ENCODE measurements at places on chromosomes 16 and 17.

DNA sequence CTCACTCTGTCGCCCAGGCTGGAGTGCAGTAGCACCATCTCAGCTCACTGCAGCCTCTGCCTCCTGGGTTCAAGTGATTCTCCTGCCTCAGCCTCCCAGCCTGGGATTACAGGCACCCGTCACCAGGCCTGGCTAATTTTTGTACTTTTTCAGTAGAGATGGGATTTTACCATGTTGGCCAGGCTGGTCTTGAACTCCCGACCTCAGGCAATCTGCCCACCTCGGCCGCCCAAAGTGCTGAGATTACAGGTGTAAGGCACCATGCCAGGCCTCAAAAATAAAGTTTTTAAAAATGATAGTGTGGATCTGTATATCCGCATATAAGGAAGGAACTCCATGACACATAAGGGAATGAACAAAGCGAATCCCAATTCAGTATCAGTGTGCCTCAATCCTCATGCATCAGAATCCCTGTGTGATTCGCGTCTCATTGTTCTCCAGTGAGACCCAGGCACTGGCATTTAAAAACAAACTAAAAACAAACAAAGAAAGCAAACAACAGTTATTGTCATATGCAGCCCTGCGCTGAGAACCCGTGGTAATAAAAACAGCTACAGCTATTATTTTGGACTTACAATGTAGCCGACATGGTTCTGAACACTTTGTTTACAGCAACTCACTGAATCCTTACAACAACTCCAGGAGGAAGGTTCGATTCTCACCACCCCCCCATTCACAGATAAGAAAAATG, 54.1 kb upstream of the CREBBP start:
- no peak for DNase-seq

GRCh38 chr17:16381496-16381820, 567 bp downstream of the UBB start:
- no peak for DNase-seq

DNA sequence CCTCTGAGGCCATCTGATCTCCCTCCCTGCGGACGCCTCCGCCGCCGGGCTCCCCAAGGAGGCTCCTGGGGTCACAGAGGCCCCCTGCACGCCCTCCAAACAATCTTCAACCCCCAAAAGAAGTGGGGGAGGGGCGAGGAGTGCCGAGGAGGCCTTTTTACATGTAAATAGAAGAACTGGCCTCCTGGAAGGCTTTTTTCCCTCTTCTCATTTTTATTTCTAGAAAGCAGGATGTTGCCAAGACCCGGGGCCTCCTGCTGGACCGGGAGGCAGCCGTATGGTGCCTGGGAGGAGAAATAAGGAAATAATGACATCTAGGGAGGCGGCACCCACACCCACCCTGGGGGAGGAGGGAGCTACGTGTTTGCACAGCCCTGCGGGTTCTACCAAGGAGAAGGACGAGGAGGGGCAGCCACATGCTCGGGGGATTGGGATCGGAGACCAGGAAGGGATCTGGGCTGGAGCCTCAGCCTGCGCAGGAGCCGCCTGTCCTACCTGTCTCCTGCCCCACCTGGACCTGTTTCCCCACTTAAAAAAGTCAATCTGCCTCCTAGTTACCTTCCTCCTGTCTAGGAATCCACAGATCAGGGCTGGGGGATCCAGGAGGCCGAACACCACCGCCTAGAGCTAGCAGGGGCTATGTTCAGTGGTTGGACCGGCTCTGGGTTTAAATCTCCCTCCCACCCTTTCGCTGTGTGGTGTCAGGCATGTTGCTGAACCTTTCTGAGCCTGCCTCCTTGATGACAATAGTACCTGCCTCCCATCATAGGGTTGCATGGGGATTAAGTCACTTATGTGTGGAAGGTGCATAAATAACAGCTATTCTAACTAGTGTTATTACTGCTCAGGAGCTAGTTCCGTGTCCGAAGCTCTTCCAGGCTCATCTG, 175.7 kb upstream of the GSE1 start:
- no peak for DNase-seq

DNA sequence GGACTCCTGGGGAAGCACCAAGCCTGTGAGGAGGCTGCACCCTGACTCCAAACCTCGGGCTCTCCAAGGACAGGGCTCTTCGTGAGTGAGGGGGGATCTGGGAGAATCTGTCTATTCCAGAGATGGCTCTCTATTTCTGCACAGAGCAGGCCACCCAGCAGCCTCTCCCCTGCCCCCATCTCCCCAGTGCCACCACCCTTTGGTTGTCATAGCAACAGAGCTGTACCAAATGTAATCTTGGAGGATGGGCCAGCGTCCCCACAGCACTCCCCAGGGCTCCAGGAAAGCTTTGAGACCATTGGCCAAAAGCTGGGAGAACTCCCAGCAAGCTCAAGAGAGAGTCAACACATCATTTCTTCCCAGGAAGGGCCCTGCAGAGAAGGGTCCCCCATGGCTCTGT, 49.3 kb downstream of the ABCC12 start:
- DNase-seq = no peak

GRCh38 chr17:1933875-1934715, 91.0 kb downstream of the RTN4RL1 start:
- DNase-seq = no peak

Measured in B cell (primary cell).